Tongue (tissue), 3 donors: ENCODE measurements at places on chromosomes 11 and 22.

GRCh38 chr11:59475176-59475575 lies 2.1 kb downstream of the OR4D10 start:
- DNase-seq = no peak

GRCh38 chr11:120236169-120237107 lies 3.5 kb upstream of the POU2F3 start:
- peak; percentile 25 for DNase-seq

- DNase-seq = no peak
These were observed 668 bp upstream of the CHST1 start for GRCh38 chr11:45665933-45666647.

- no peak for DNase-seq
These were observed 95.9 kb downstream of the TIMP3 start for GRCh38 chr22:32897400-32897799.

DNA sequence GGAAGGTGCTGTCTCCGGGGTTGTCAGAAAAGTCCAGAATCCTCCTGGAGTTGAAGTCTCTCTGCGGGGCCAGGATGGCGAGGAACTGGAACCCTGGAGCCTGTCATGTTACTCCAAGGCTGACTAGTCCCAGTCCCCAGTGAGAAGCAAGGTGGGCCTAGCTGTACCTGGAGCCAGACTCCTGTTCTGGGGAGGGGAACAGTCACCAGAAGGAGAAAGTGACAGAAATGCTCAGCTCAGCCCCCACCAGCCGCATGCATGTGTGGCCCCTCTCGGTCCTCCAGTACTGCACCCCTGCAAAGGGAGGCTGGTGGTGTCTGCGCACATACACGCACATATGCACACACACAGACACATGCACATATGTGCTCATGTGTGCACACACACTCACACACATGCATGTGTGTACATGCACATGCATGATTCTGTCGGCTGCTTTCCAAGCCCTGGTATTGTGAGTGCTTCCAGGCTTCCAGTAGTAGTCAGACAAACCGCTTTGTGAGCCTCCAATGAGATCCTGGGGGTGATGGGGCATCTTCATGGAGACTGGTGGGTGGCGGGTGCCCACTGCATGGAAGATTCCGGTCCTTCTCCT lies 54.3 kb downstream of the RTL6 start:
- no peak for DNase-seq

- no peak for DNase-seq
These were observed 114.1 kb upstream of the GRAMD1B start for GRCh38 chr11:123316003-123316402.

- DNase-seq = peak; percentile 53
These were observed 369.4 kb upstream of the B3GAT1 start for GRCh38 chr11:134781380-134781866.

DNA sequence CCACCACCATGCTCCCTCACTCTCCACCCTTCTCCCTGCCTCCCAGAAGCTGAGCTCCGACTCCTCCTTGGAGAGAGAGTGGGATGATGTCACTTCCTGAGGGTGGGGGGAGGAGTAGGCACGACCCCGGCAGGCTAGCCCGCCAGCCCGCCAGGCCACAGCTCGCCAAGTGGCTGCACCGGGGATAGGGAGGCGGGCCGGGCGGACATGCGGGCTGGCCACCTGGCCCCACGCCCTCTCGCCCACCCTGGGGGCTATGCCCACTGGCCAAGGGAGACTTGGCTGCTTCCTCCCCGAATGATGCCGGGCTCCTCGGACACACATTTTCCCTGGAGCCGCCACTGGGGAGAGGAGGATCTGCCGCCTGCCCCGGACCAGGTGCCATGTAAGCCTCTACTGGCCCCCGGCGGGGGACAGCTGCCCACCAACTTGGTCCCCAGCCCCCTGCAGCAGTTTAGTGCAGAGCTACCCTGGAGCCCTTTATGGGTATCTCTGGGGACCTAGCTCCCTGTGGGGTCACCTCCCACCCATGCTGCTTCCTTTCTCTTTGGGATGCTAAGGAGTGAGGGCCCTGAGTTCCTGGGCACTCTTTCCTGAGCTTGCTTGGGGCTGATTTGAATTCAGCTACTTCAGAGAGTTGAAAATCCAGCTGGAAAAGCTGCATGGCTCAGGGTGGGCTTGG lies 33.7 kb upstream of the MYRF start:
- DNase-seq = peak; percentile 88

DNA sequence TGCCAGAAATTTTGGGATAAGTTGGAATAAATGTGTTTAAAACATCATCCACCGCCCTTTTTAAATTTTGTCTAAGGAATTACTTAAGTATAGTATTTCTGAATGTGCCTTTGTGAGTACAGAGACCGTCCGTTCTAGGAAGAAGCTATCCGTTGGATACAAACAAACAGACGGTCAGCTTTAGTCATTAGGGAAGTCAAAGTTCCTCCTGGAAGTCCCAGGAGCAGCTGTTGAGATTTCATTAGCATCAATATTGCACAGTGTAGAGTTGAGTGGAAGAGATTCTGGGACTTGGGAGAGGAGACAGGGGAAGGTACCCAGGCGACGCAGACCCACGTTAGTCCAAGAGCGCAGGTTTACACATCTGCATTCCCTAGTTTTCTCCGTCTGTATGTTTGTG lies 15.7 kb upstream of the ADSL start:
- DNase-seq = no peak

- DNase-seq = no peak
These were observed 118.3 kb downstream of the WT1 start for GRCh38 chr11:32316858-32317642.

DNA sequence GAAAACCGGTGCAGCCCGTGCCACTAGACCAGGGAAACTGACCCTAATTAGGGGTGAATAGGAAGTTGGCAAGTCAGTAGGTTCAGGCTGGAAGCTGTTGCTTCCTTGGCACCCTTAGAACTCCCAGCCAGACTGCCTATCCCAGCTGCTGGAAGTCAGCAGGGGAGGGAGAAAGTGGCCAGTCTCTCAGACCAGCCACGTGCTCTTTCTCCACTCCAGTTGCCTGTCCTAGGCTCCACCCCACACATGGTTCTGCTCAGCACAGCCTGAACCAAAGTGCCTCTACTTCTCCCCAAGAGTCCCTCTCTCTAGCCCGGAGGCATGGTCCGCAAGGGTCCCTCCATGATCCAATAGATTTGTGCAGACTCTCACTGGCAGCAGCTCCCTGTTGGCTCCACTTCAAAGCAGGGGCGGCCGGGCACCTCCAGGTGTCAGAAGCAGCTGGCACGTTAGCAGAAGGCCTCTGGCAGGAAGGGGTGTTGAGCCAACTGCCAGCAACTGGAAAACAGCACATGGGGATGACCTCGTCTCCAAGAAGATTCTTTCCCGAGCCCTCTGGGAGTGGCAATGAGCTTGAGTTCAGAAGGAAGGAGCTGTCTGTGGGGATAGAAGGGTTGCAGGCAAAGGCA lies 27.7 kb downstream of the ARFGAP2 start:
- peak; percentile 83 for DNase-seq

DNA sequence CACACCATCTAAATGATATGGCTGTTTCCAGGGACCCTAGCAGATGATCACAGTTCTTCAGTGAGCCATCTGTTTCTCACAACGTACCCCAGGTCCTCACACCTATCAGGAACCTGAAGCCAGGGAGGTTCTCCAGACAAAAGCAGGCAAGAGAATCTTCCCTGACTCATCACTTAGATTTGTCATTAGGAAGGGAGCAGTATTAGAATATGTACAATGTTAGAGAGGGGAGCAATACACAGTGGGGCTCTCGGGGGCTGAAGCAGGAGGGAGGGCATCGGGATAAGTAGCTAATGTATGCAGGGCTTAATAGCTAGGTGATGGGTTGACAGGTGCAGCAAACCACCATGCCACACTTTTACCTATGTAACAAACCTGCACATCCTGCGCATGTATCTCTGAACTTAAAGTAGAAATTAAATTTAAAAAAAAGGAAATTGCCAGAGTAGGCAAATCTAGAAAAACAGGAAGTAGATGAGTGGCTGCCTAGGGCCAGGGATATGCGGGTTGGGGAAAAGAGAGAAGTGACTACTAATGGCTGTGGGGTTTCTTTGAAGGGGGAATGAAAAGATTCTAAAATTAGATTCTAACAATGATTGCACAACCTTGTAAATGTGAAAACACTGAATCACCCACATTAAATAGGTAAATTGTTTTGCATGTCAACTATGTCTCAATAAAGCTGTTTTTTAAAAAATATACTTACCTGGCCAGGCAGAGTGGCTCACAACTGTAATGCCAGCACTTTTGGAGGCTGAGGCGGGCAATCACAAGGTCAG lies 14.4 kb downstream of the C22orf42 start:
- DNase-seq = peak; percentile 3

- DNase-seq = no peak
These were observed 90.8 kb upstream of the APOA1 start for GRCh38 chr11:116928102-116928777.

GRCh38 chr11:46410021-46410420 lies 18.4 kb upstream of the CHRM4 start:
- peak; percentile 32 for DNase-seq
